ENCODE measurements at places on chromosomes 12 and 14. TPM values are rescaled to one million over a fixed set of nuclear protein-coding genes. Genes with fewer than 3 reads are reported as not detected.

CPNE6 gene
- total RNA-seq, result not detected

POU6F1 gene
- total RNA-seq, result 36.8 TPM

TAS2R30 gene
- total RNA-seq, result 4.9 TPM

KRT3 gene
- total RNA-seq, result not detected

GRCh38 chr14:94342334-94342934 is 19.3 kb upstream of the SERPINA6 start:
- H3K4me3 ChIP-seq, result no peak overlapping the region
- H3K4me1 ChIP-seq, result peaks cover 17% of the 10 kb centered on the region
- H3K27ac ChIP-seq, result no peak overlapping the region
- no peaks in the 10 kb centered on the region for H3K36me3 ChIP-seq
- no peaks in the 10 kb centered on the region for H3K27me3 ChIP-seq

DNA sequence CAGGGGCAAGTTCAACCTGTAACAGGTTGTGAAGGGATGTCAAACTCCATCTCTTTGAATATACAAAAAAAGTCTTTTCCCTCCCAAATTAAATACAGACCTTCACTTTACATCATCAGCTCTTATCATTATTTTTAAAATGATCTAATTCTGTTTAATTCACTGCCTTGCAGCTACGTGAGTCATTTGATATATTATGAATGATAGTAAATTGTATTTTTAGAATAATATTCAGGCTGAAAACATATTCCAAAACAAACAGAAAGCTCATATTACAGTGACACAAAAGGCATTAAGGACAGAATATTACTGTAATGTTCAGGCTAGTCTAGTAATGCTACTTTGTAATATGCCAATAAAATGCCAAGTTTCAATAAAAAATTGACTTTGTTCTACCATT is 53.3 kb downstream of the BCAT1 start:
- no peak for DNase-seq
- no peak overlapping the region for H3K27ac ChIP-seq
- H3K4me3 ChIP-seq, result no peak overlapping the region
- no peaks in the 10 kb centered on the region for H3K36me3 ChIP-seq

DNA sequence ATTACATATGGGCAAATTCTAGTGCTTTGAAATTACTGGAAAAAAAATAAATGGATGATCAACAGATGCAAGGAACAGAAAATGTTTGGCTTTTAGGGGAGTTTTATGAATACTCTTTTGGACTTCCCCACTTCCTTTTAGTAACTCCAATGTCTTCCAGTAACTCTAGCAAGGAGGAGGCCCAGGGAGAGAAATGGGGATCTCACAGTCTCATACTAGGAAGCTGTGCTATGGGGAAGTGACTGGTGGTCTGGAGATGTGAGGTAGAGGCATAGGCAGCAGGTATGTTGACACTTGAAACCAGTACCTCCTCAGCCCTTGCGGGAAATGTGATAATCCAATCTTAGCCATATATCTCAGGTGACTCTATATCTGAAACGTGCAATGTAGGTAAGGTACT is 68.1 kb downstream of the CRADD start:
- no peak for DNase-seq
- H3K27ac ChIP-seq, result no peak overlapping the region
- H3K36me3 ChIP-seq, result no peaks in the 10 kb centered on the region
- no peaks in the 10 kb centered on the region for H3K27me3 ChIP-seq
- no peak overlapping the region for H3K4me3 ChIP-seq

- peaks cover 20% of the 10 kb centered on the region for H3K4me1 ChIP-seq
- no peaks in the 10 kb centered on the region for H3K27me3 ChIP-seq
- no peak for DNase-seq
- H3K27ac ChIP-seq, result no peak overlapping the region
- H3K36me3 ChIP-seq, result no peaks in the 10 kb centered on the region
Observed at GRCh38 chr14:22820731-22821130, 5.5 kb upstream of the SLC7A7 start.

DNA sequence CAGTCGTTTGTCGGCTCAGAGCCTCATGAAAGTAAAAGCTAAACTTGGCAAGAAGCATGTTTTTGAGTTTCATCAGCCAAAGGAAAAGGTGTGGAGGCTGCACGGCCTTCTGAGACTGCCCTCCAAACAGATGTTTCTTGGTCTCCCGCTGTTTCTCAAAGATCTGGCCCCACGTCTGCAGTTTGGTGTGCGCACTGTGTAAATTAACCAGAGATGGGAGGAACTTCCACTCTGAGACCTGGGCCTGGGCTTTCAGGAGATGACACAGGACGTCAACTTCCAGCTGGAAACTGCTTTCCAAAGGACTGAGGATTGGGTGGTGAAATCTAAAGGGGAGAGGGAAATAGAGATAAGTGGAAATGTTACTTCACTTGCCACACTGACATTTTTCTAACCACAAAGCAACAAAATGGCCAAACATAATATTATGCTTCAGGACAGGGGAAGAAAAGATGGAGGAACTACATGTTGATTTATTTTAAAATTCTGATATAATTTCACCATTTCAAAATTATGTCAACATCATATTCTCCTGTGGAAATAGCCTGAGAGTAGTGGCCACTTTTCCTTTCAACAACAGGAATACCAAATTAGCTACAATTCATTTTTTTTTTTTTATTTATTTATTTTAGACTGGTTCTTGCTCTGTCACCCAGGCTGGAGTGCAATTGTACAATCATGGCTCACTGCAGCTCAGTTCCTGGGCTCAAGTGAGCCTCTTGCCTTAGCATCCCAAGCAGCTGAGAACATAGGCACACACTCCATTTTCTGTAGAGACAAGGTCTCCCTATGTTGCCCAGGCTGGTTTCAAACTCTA is 27.6 kb downstream of the KICS2 start:
- peaks cover 29% of the 10 kb centered on the region for H3K36me3 ChIP-seq
- H3K27ac ChIP-seq, result no peak overlapping the region
- H3K4me3 ChIP-seq, result no peak overlapping the region
- H3K27me3 ChIP-seq, result no peaks in the 10 kb centered on the region

DNA sequence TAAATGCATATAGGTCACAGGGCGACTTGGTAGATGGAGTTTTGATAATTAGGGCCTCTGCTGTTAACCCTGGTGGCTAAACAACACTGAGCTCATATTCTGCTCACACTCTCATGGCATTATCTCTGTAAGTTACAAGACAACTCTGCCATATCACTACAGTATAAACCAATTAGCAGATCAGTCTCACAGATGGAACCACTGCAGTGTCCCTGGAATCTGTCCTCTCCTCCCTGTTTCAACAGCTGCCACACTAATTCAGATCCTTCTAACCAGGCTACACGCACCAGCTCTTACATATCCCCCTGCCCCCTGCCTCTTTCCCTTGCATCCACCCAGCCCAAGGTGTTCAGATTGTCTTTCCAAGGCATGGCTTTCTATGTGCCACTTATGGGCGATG is 161.0 kb upstream of the RMST start:
- H3K4me3 ChIP-seq, result no peak overlapping the region
- H3K36me3 ChIP-seq, result no peaks in the 10 kb centered on the region
- no peak overlapping the region for H3K27ac ChIP-seq
- H3K4me1 ChIP-seq, result no peaks in the 10 kb centered on the region
- H3K27me3 ChIP-seq, result no peaks in the 10 kb centered on the region

- H3K36me3 ChIP-seq, result no peaks in the 10 kb centered on the region
- H3K4me1 ChIP-seq, result no peaks in the 10 kb centered on the region
- no peak overlapping the region for H3K4me3 ChIP-seq
- no peak overlapping the region for H3K27ac ChIP-seq
- H3K27me3 ChIP-seq, result no peaks in the 10 kb centered on the region
Observed at GRCh38 chr12:6302621-6303020, 7.9 kb upstream of the PLEKHG6 start.

- no peak overlapping the region for H3K4me3 ChIP-seq
- H3K27ac ChIP-seq, result peak overlapping the region; percentile 33
- peaks cover 17% of the 10 kb centered on the region for H3K4me1 ChIP-seq
- H3K36me3 ChIP-seq, result no peaks in the 10 kb centered on the region
Observed at GRCh38 chr12:89880690-89881350, 172.2 kb upstream of the ATP2B1 start.

DNA sequence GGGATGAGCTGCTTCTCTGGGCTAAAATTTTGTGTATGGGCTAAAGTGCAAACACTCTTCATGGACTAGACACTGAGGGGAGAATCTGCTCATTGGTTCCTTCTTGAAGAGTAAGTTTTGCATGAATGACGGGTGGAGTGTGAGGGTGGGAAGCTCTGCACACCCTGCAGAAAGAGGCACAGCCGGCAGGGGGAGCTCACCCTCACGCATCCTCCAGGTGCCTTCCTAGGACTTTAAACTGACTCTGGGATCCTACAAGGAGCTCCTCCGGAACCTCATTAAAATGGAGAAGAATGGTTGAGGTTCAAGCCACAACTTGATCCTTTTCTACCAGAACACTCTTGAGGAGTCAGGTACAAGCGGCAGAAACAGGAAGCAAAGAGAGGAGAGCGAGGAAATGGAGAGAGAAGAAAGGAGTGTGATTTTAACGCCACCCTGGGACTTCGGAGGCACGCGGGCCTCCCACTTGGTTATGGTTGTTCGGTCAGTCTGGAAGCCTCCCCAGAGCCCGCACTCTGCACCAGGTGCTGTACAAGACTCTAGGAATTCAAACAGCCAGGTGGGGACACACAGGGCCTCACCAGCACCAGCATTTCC is 87.5 kb downstream of the SETD3 start:
- H3K36me3 ChIP-seq, result peaks cover 19% of the 10 kb centered on the region
- peak; percentile 52 for DNase-seq
- peaks cover 10% of the 10 kb centered on the region for H3K4me1 ChIP-seq

GRCh38 chr14:67668559-67668958 is 5.9 kb downstream of the VTI1B start:
- peaks cover 36% of the 10 kb centered on the region for H3K4me1 ChIP-seq
- no peak overlapping the region for H3K4me3 ChIP-seq
- no peaks in the 10 kb centered on the region for H3K36me3 ChIP-seq
- no peak for DNase-seq
- no peak overlapping the region for H3K27ac ChIP-seq
- no peaks in the 10 kb centered on the region for H3K27me3 ChIP-seq

- no peaks in the 10 kb centered on the region for H3K27me3 ChIP-seq
- no peak for DNase-seq
- H3K36me3 ChIP-seq, result no peaks in the 10 kb centered on the region
- H3K4me1 ChIP-seq, result no peaks in the 10 kb centered on the region
- H3K4me3 ChIP-seq, result no peak overlapping the region
Observed at GRCh38 chr12:18383203-18383602, 121.9 kb downstream of the PIK3C2G start.

- peak overlapping the region; percentile 83 for H3K27ac ChIP-seq
- H3K4me3 ChIP-seq, result no peak overlapping the region
- DNase-seq, result peak; percentile 69
- H3K27me3 ChIP-seq, result no peaks in the 10 kb centered on the region
Observed at GRCh38 chr12:12481631-12482030, 81.0 kb downstream of the DUSP16 start.

GRCh38 chr12:47838286-47838931 is 18.7 kb upstream of the HDAC7 start:
- no peaks in the 10 kb centered on the region for H3K27me3 ChIP-seq
- no peak for DNase-seq
- H3K27ac ChIP-seq, result no peak overlapping the region
- H3K36me3 ChIP-seq, result no peaks in the 10 kb centered on the region
- H3K4me1 ChIP-seq, result peaks cover 38% of the 10 kb centered on the region

- no peak overlapping the region for H3K27ac ChIP-seq
- no peaks in the 10 kb centered on the region for H3K36me3 ChIP-seq
- no peak for DNase-seq
- no peaks in the 10 kb centered on the region for H3K27me3 ChIP-seq
- H3K4me3 ChIP-seq, result no peak overlapping the region
Observed at GRCh38 chr14:68279777-68280233, 460.2 kb downstream of the RAD51B start.

- no peaks in the 10 kb centered on the region for H3K27me3 ChIP-seq
- peak; percentile 24 for DNase-seq
- H3K27ac ChIP-seq, result no peak overlapping the region
- peaks cover 12% of the 10 kb centered on the region for H3K36me3 ChIP-seq
- no peak overlapping the region for H3K4me3 ChIP-seq
- peaks cover 3% of the 10 kb centered on the region for H3K4me1 ChIP-seq
Observed at GRCh38 chr12:4353785-4354208, 25.7 kb downstream of the FGF23 start.

DNA sequence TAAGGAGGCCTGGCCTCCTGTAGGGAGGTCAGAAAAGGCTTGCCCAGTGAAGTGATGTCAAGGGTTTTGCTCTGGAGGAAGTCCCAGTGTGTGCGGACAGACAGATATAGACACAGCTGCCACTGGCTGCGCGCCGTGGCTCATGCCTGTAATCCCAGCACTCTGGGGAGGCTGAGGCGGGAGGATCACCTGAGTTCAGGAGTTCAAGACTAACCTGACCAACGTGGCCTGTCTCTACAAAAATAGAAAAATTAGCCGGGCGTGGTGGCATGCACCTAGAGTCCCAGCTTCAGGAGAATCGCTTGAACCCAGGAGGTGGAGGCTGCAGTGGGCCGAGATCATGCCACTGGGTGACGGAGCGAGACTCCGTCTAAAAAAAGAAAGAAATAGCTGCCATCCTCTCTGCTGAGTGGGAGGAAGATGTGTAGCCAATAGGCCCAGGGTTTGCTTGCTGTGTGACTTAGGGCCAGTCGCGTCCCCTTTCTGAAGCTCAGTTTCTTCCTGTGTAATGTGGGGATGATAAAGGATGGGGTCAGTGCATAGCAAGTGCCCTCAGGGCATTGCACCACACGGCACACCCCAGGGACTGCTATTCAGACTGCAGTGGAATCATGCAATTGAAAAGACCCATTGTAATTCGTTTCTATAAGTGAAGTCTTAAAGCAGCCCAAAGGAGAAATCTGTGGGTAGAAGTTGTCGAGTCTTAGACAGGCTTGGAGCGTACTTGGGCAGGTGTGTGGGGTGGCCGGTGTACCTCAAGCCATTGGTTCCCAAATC is 18.7 kb upstream of the MLEC start:
- no peaks in the 10 kb centered on the region for H3K27me3 ChIP-seq
- no peak overlapping the region for H3K4me3 ChIP-seq
- DNase-seq, result no peak
- H3K27ac ChIP-seq, result no peak overlapping the region
- no peaks in the 10 kb centered on the region for H3K4me1 ChIP-seq

- no peak overlapping the region for H3K4me3 ChIP-seq
- no peaks in the 10 kb centered on the region for H3K4me1 ChIP-seq
- H3K27me3 ChIP-seq, result no peaks in the 10 kb centered on the region
- no peaks in the 10 kb centered on the region for H3K36me3 ChIP-seq
Observed at GRCh38 chr12:19000836-19001235, 128.7 kb upstream of the PLEKHA5 start.

- H3K36me3 ChIP-seq, result peaks cover 10% of the 10 kb centered on the region
- no peaks in the 10 kb centered on the region for H3K27me3 ChIP-seq
- no peak overlapping the region for H3K4me3 ChIP-seq
- no peaks in the 10 kb centered on the region for H3K4me1 ChIP-seq
- DNase-seq, result no peak
- no peak overlapping the region for H3K27ac ChIP-seq
Observed at GRCh38 chr12:2862876-2863275, 6.0 kb upstream of the TEX52 start.

DNA sequence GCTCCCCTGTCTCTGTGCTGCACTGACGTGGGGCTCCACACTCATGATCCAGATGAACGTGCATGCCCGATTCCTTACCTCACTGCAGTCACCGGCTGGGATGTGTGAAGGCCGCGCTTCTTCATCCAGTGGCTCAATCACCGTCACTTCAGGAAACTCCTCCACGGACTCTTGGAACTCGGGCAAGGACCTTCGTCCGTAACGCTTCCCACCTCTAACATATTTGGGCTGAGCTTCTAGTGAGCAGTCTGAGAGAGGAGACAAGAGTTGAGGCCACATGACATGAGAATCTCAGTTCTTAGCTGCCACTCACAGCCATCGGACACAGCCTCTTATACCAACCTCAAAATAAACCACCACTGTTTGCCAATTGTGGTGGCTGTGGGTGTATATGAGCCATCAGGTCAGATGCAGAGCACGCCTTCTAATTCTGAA is 38.3 kb downstream of the NIN start:
- no peak for DNase-seq
- no peaks in the 10 kb centered on the region for H3K27me3 ChIP-seq

GRCh38 chr14:101602466-101602840 is 41.2 kb downstream of the DIO3 start:
- H3K27me3 ChIP-seq, result peaks cover 9% of the 10 kb centered on the region
- peaks cover 21% of the 10 kb centered on the region for H3K4me1 ChIP-seq
- no peak overlapping the region for H3K4me3 ChIP-seq
- no peaks in the 10 kb centered on the region for H3K36me3 ChIP-seq
- no peak overlapping the region for H3K27ac ChIP-seq

Data from CD4-positive, alpha-beta T cell (primary cell).